ENCODE measurements at places on chromosomes 11 and 22.

DNA sequence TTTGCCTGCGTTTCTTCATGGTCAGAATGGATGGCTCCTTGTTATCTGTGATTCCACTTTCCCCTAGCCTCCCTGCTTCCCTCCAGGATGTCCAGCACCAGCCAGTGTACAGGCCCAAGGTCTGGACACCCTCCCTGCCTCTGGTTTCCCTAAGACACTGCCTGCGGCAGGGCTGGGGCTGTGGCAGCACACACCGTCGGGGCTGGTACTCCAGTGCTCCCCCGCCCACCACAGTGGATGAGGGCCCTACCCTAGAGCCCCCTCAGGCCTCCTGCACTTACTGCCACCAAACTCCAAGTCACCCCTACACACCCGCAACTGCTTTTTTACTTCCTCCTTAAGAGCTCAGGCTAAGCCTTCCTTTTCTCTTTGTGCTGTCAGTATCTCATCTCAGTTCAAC is 28.9 kb downstream of the ZNF214 start:
- DNase-seq, result no peak

DNA sequence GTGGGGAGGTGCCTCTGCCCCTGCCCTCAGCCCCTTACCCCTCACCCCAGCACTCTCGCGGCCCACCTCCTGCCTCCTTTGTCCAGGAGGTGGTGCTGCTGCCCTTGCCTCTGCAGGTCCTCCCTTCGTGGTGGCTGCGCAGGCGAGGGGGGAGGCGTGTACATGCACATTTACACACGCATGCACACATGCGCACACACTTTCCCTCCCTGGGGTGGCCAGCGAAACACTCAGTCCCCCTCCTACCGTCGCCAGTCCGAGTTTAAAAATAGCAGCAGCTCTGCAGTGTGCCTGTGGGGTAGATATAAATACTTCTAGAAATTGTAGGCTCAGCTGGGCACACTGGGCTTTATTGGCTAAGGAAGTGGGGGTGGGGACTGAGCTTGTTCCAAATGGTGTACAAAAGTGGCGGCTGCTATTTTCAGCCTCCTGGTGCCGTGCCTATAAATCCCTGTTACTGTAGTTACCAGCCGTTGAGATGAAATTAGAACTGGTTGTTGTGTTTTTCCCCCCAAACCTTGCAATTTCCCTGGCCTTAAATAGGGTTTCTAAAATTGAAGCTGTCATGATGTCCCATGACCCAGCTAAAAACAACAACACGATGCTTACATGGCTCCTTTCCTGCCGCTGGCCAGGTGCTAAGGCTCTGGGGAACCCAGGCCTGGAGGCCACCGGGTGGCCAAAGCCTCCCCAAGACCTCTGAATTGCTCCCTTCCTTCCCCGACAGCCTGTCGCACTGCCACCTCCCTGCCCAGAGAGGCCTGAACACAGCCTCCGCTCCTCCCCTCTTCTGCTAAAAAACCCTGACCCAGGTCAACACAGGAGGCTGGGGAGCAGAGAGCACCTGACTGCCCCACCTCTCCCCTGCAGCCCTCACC is 12.4 kb downstream of the PICK1 start:
- DNase-seq, result no peak

DNA sequence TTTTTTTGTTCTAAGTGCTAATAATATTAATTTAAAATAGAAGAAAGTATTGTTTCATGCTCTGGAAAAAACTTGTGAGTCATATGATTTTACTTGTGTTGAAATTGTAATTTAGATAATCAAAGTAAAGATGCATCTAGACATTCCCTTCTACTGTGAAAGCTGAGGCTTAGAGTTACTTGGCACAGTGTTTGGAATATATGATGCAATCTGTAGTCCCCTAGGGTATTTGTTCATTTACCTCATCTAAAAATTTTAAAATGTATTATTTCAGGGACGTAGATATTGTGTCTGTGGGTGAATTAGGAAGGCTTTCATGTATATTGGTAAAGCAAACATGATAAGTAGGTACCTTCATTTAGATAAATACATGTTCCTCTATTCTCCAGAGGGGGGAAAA is 793.5 kb upstream of the CNTN5 start:
- DNase-seq, result no peak

DNA sequence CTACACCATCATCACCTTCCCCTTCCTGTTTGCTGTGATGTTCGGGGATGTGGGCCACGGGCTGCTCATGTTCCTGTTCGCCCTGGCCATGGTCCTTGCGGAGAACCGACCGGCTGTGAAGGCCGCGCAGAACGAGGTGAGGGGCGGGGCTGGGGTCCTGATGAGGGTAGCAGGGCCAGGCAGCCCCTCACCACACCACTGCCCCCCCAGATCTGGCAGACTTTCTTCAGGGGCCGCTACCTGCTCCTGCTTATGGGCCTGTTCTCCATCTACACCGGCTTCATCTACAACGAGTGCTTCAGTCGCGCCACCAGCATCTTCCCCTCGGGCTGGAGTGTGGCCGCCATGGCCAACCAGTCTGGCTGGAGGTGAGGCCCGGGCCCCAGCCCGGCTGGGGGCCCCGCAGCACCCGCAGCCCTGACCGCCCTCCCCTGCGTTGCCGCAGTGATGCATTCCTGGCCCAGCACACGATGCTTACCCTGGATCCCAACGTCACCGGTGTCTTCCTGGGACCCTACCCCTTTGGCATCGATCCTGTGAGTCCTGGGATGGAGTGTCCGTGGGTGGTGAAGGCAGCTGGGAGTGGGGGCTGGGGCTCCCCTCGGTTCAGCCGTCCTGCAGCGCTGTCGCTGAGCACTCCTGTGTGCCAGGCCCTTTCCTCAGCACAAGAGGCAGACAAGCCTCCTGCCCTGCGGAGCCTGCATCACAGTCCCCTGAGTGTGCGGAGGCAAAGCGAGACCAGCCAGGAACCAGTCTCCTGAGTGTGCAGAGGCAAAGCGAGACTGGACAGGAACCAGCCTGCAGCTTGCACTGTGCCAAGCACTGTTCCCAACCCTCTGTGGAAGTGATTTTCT is 8.8 kb downstream of the TCIRG1 start:
- DNase-seq, result no peak

GRCh38 chr11:120781486-120782120 is 242.3 kb upstream of the TBCEL start:
- no peak for DNase-seq

- DNase-seq, result no peak
Measured at GRCh38 chr22:32218470-32218869, 13.6 kb upstream of the RFPL2 start.

DNA sequence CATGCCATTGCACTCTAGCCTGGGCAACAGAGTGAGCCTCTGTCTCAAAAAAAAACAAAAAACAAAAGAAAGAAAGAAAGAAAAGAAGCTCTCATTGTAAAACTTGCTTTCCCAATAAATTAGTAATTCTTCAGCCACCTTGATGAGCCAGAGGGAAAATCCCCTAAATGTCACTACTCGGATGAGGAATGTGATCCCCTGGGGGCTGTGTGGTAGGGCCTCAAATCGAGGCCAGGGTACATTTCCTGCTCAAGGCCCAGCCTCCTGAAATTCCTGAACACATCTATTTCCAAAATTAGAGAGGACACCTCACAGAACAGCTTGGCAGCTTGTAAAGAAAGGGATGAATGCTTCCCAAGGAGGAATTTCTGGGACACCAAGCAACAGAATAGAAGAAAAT is 147.1 kb upstream of the SESN3 start:
- DNase-seq, result no peak

- DNase-seq, result no peak
Measured at GRCh38 chr11:17613428-17613962, 66.4 kb downstream of the OTOG start.

DNA sequence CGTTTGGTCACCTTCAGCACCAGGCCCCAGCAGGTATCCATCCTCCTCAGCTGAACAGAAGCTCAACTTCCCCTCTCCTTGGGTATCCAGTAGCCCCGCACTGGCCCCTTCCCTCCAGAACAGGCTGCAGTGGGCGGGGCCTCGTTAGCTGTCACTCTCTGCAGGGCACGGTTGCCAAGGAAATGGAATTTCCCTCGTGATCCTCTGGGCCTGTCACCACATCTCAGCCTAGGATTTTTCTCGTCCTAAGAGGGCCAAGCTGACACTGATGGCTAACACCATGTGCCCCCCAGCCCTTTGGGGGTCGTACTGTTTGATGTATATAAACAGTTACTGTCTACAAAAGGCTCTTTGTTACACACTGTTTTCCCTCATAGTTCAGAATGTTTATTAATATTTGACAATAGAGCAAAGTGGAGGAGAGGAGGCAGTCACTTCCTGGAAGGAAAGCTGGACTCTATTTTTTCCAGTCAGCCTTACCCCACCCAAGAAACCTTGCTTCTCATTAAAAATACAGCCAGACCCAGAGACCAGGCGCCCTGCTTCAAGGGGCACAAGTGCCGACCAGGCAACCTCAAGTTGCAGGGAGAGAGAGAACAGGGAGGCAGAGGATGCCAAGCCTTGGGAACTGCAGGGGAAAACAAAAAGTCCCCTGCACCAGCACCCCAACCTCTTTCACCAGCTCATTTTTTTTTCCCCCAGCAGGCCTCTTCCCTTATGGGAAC is 44.5 kb downstream of the FEZ1 start:
- no peak for DNase-seq

DNA sequence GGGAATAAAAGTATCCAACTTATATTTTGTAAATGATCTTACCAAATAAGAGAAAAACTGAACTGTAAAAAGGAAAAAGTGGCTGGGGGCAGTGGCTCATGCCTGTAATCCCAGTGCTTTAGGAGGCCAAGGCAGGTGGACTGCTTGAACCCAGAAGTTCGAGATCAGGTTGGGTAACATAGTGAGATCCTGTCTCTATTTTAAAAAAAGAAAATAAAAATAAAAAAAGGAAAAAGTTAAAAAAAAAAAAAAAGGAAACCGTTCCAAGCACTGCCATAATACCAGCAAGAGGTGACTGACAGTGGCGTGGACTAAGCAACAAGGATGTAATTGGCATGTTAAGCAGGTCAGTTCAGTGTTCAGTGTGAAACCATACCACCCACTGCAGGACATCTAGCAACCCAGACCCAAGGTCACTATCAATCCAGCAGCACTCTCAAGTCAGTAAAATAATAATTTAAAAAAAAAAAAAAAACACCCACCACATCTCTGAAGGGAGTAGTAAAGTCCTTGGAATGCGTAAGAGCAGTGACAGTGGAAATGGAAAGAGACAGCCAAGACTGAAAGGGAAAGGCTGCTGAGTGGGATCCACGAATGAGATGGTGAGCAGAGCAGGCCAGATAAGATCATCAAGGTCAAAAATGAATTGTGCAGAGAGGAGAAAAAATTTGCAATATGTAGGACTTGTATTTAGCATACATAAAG is 43.6 kb downstream of the MAPK1 start:
- DNase-seq, result no peak

GRCh38 chr11:65448074-65448417 is 25.4 kb downstream of the NEAT1 start:
- no peak for DNase-seq

All from GM06990 (cell line).